ENCODE measurements at places on chromosomes 16 and 17.
A peak's percentile ranks its signal among the peaks of the same experiment; 100 is the strongest.

- DNase-seq = no peak
- H3K4me3 ChIP-seq = no peak overlapping the region
- peaks cover 8% of the 10 kb centered on the region for H3K4me1 ChIP-seq
- no peaks in the 10 kb centered on the region for H3K27me3 ChIP-seq
- H3K36me3 ChIP-seq = no peaks in the 10 kb centered on the region
Observed at GRCh38 chr16:2955438-2955778, 8.7 kb upstream of the KREMEN2 start.

DNA sequence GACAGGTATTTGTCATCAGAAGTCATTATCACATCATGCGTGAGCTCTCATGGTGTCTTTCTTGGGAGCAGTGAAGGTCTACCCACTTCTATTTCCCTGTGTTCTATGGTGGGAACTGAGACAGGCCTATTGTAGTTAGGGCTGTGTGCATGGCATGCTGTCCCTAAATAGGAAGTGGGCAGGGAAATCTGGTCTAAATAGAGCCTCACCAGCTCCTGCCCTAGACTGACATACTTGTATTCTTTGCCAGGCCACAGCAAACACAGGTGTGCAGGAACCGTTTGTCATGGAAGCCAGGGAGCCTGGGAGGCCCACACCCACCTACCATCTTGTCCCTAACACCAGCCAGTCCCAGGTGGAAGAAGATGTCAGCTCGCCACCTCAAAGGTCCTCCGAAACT, 10.1 kb downstream of the SLC7A6 start:
- no peak overlapping the region for H3K4me3 ChIP-seq
- H3K27ac ChIP-seq = no peak overlapping the region
- no peak for DNase-seq
- peaks cover 6% of the 10 kb centered on the region for H3K36me3 ChIP-seq
- H3K4me1 ChIP-seq = peaks cover 3% of the 10 kb centered on the region

GRCh38 chr17:6868582-6868981, 37.1 kb upstream of the TEKT1 start:
- H3K36me3 ChIP-seq = no peaks in the 10 kb centered on the region
- no peak overlapping the region for H3K27ac ChIP-seq
- H3K4me1 ChIP-seq = no peaks in the 10 kb centered on the region
- H3K27me3 ChIP-seq = no peaks in the 10 kb centered on the region
- peak; percentile 51 for DNase-seq

GRCh38 chr16:73319261-73319660, 271.3 kb upstream of the ZFHX3 start:
- H3K27ac ChIP-seq = no peak overlapping the region
- no peaks in the 10 kb centered on the region for H3K36me3 ChIP-seq
- H3K4me1 ChIP-seq = no peaks in the 10 kb centered on the region
- no peak for DNase-seq

GRCh38 chr17:49638818-49639217, 39.1 kb downstream of the SPOP start:
- no peak overlapping the region for H3K4me3 ChIP-seq
- H3K4me1 ChIP-seq = no peaks in the 10 kb centered on the region
- no peak for DNase-seq
- H3K27me3 ChIP-seq = no peaks in the 10 kb centered on the region
- H3K36me3 ChIP-seq = no peaks in the 10 kb centered on the region
- no peak overlapping the region for H3K27ac ChIP-seq

GRCh38 chr17:65229621-65229995, 92.4 kb downstream of the RGS9 start:
- no peak overlapping the region for H3K27ac ChIP-seq
- no peaks in the 10 kb centered on the region for H3K27me3 ChIP-seq
- H3K4me3 ChIP-seq = no peak overlapping the region
- no peaks in the 10 kb centered on the region for H3K36me3 ChIP-seq

GRCh38 chr16:69831212-69832123, 69.3 kb downstream of the WWP2 start:
- no peak overlapping the region for H3K4me3 ChIP-seq
- H3K27me3 ChIP-seq = no peaks in the 10 kb centered on the region
- no peaks in the 10 kb centered on the region for H3K36me3 ChIP-seq
- H3K4me1 ChIP-seq = peaks cover 6% of the 10 kb centered on the region
- no peak overlapping the region for H3K27ac ChIP-seq
- DNase-seq = no peak

DNA sequence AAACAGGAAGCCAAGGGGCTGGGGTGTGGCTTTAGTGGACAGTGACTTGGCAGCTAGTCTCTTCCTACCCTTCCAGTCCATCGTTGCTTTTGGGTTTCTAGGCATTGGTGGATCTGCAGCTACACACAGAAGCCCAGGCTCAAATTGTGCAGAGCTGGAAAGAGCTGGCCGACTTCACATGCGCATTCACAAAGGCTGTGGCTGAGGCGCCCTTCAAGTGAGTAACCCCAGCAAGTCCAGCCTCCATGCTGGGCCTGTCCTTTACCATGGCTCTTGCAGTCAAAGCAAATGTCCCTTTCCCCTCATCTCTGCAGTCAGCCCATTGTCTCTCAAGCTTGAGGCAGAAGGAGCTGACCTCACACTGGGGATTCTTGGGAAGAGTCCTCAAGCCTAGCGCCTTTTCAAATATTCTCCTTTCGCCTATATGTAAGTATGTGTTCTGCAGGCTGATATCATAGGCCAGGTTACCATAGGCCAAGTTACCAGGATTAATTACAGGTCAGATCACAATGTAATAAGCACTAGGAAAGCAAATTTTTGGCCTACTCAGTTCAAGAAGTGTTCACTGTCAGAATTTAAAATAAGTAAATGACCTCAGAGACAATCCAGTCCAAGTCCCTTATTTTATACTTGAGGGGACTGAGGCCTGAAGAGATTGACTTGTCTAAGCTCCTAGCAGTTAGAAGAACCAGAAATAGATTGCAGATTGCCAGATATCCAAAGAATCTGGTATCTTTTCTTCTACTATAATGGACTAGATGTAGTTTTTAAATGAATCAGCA, 6.5 kb downstream of the EME1 start:
- H3K4me1 ChIP-seq = no peaks in the 10 kb centered on the region
- peaks cover 7% of the 10 kb centered on the region for H3K36me3 ChIP-seq
- no peaks in the 10 kb centered on the region for H3K27me3 ChIP-seq
- no peak for DNase-seq
- no peak overlapping the region for H3K27ac ChIP-seq

DNA sequence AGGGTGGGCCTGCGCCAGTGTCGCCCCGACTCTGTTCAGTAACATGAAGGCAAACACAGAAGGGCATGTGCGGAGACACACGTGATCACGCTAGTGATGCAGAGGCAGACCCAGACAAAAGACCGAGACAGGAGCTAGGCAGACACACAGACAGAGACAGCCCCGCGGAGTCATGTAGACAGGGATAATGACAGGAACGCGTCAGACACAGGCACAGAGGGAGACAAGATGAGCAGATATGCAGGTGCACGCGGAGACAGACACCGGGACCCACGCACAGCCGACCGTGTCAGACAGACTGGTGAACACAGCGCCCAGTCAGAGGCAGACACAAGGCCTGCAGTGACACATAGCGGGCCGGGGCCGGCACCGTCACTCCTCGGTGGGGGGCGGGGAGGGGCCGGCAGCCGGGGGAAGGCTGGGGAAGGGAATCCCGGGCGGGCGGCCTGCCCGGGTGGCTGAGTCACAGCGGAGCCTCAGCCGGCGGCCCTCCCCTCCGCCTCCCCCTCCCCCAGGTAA, 7.4 kb downstream of the KDM6B start:
- DNase-seq = peak; percentile 83
- peaks cover 8% of the 10 kb centered on the region for H3K4me1 ChIP-seq
- H3K27me3 ChIP-seq = no peaks in the 10 kb centered on the region
- peak overlapping the region; percentile 95 for H3K27ac ChIP-seq
- H3K4me3 ChIP-seq = peak overlapping the region; percentile 91

GRCh38 chr16:72162105-72162692, 9.8 kb downstream of the PMFBP1 start:
- no peak overlapping the region for H3K4me3 ChIP-seq
- peaks cover 7% of the 10 kb centered on the region for H3K4me1 ChIP-seq
- DNase-seq = no peak
- no peak overlapping the region for H3K27ac ChIP-seq
- H3K36me3 ChIP-seq = no peaks in the 10 kb centered on the region
- H3K27me3 ChIP-seq = no peaks in the 10 kb centered on the region

DNA sequence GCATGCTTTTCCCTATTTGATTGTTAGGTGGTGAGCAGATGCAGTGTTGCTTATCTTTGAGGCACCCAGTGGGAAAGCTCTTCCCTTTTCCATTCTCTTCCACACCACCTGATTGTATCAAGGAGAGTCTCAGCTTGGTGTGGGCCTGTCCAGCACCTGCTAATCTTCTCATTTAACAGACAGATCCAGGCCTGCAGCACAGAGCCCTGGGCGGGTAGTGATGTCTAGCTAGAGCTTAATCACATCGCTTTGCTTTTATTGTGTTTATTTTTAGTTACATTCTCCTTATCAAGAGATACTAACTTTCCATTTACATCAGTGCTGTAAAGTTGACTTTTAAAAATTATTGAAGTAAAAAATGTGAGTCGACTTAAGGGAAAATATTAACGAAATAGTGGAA, 24.2 kb downstream of the FOXL1 start:
- H3K4me3 ChIP-seq = no peak overlapping the region
- DNase-seq = peak; percentile 45
- no peaks in the 10 kb centered on the region for H3K36me3 ChIP-seq
- H3K4me1 ChIP-seq = no peaks in the 10 kb centered on the region
- no peak overlapping the region for H3K27ac ChIP-seq

DNA sequence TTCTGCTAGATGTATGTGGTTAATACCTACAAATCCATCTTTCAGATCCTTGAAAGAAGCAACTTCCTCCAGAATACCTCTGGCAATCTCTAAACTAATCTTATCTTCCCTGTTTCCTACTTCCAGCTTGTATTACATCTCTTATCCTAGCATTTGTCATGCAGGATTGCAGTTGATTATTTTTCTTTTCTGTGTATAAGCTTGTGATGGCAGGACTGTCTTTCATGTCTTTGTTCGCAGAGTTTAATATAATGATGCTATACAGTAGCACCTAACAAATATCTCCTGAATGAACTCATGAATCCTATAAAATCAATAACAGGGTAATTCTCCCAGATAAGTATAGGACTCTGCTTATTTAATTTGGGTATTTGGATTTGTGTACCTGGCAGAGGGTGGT, 12.2 kb upstream of the UBE2G1 start:
- no peaks in the 10 kb centered on the region for H3K27me3 ChIP-seq
- no peaks in the 10 kb centered on the region for H3K4me1 ChIP-seq
- no peak overlapping the region for H3K4me3 ChIP-seq
- H3K27ac ChIP-seq = no peak overlapping the region
- no peak for DNase-seq
- no peaks in the 10 kb centered on the region for H3K36me3 ChIP-seq

GRCh38 chr17:28706471-28707338, 5.0 kb downstream of the PROCA1 start:
- no peak overlapping the region for H3K4me3 ChIP-seq
- DNase-seq = peak; percentile 37
- H3K36me3 ChIP-seq = peaks cover 5% of the 10 kb centered on the region
- no peak overlapping the region for H3K27ac ChIP-seq
- no peaks in the 10 kb centered on the region for H3K27me3 ChIP-seq
- no peaks in the 10 kb centered on the region for H3K4me1 ChIP-seq

DNA sequence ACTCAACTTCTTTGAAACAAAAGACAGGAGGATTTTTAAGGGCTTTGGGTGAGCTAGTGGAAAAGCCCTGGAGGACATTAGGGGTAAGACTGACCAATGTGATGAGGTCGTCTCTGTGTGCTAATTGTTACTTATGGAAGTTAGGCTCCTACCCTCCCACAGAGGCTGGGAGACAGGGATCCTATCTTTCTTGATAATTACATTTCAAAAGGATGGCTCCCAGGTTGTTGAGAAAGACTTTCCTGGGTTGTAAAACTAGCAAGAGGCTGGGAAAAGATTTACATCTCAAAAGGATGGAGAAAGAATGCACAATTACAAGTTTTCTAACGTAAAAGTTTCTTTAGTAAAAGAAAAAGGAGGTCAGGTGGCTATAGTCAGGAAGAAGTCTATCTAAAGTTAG, 605.8 kb upstream of the GOT2 start:
- H3K4me3 ChIP-seq = no peak overlapping the region
- DNase-seq = peak; percentile 72
- H3K4me1 ChIP-seq = no peaks in the 10 kb centered on the region
- H3K27me3 ChIP-seq = no peaks in the 10 kb centered on the region
- no peaks in the 10 kb centered on the region for H3K36me3 ChIP-seq
- H3K27ac ChIP-seq = no peak overlapping the region

DNA sequence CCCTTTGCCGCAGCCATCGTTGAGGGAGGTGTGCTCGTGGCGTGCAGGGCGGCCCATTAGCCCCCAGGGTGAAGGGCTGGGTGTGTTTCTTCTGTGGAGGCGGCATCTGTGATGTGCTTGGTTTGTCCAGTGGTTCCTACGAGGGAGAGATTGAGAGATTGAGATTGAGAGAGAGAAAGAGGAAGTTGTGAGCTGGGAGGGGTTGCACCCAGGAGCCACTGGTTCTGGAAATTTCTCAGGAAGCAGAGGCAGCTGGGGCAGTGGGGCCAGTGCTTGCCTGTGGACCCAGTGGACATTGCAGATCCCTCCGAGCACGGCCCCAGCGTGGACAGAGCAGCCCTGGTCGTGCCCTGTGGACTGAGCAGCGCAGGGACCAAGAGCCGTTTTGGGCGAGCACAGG, 72.0 kb upstream of the ZNF750 start:
- no peaks in the 10 kb centered on the region for H3K27me3 ChIP-seq
- no peak overlapping the region for H3K27ac ChIP-seq
- no peak for DNase-seq
- peaks cover 3% of the 10 kb centered on the region for H3K36me3 ChIP-seq
- H3K4me3 ChIP-seq = no peak overlapping the region
- no peaks in the 10 kb centered on the region for H3K4me1 ChIP-seq

- no peak overlapping the region for H3K27ac ChIP-seq
- H3K27me3 ChIP-seq = no peaks in the 10 kb centered on the region
- DNase-seq = no peak
- H3K36me3 ChIP-seq = no peaks in the 10 kb centered on the region
- H3K4me3 ChIP-seq = no peak overlapping the region
Observed at GRCh38 chr16:21097151-21097550, 53.5 kb downstream of the DNAH3 start.

DNA sequence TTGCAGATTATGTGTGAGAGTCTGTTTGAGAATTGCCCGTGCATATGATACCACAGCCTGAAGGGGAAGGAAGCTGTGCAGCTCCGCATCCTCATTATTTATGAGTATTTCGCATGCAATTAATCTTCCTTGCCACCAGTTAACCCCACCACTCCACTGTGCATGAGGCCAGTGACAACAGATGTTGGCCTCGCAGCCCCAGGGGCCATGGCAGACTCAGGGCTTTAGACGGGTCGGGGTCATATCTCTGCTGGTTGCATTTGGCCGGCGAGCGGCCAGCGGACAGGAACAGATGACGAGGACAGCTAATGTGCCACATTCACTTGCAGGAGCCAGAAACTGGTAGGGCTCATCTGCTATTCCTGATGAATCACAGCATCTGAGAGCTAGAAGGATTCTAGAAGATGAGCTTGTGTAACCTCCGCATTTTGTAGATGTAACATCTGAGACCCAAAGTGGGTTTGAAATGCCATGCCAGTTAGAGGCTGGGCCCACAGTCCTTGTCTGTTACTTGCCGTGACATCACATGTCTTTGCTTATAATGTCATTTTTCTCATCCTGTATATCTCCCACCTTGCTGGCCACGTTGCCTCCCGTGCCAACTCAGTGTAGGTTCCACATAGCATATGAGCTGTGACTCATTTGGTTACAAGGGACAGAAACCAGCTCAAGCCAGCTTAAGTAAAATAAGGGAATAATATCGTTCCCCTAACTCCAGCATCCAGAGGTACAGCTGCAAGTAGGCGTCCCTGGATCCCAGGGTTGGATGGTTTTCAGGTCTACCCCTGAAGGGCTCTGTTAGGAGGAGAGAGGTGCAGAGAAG, 137.2 kb downstream of the SNX29 start:
- H3K4me3 ChIP-seq = no peak overlapping the region
- H3K27me3 ChIP-seq = no peaks in the 10 kb centered on the region
- H3K36me3 ChIP-seq = no peaks in the 10 kb centered on the region
- H3K27ac ChIP-seq = no peak overlapping the region

- peaks cover 2% of the 10 kb centered on the region for H3K36me3 ChIP-seq
- no peak overlapping the region for H3K4me3 ChIP-seq
- no peak for DNase-seq
Observed at GRCh38 chr16:1729026-1729425, 23.0 kb downstream of the MAPK8IP3 start.

Measured in mesendoderm (in vitro differentiated cells).